ENCODE measurements at places on chromosomes 6 and 20. TPM values are rescaled to one million over a fixed set of nuclear protein-coding genes. Genes with fewer than 3 reads are reported as not detected.

GRCh38 chr6:1316489-1316971, 4.6 kb downstream of the FOXQ1 start:
- DNase-seq, result no peak
- peaks cover 57% of the 10 kb centered on the region for H3K27me3 ChIP-seq
- H3K36me3 ChIP-seq, result no peaks in the 10 kb centered on the region

DNA sequence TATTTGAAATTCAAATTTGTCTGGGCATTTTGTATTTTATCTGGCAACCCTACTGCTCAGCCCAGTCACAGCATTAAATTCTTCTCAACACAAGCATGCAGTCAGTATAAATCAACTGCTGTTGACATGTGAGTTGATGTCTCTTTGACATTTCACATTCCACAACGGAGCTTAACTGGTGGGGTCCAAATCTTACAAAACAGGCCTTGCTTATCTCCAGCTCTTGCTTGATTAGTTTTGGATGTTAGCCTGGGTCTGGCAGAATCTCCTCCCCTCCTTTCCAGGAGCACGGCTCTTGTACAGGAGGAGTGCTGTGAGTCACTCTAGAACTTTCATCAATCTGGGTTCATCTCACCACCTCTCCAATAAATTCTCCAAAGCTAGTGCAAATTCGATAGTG, 80.8 kb upstream of the PHACTR1 start:
- no peaks in the 10 kb centered on the region for H3K36me3 ChIP-seq
- no peak overlapping the region for H3K4me3 ChIP-seq
- H3K4me1 ChIP-seq, result no peaks in the 10 kb centered on the region
- no peaks in the 10 kb centered on the region for H3K27me3 ChIP-seq

- DNase-seq, result no peak
- no peak overlapping the region for H3K4me3 ChIP-seq
- no peaks in the 10 kb centered on the region for H3K36me3 ChIP-seq
- peaks cover 70% of the 10 kb centered on the region for H3K4me1 ChIP-seq
These were observed 3.1 kb downstream of the PXDC1 start for GRCh38 chr6:3748208-3749066.

GRCh38 chr6:147116056-147116455, 88.2 kb upstream of the STXBP5 start:
- no peak overlapping the region for H3K4me3 ChIP-seq
- no peaks in the 10 kb centered on the region for H3K36me3 ChIP-seq
- H3K4me1 ChIP-seq, result no peaks in the 10 kb centered on the region
- no peak overlapping the region for H3K27ac ChIP-seq
- H3K27me3 ChIP-seq, result no peaks in the 10 kb centered on the region

DNA sequence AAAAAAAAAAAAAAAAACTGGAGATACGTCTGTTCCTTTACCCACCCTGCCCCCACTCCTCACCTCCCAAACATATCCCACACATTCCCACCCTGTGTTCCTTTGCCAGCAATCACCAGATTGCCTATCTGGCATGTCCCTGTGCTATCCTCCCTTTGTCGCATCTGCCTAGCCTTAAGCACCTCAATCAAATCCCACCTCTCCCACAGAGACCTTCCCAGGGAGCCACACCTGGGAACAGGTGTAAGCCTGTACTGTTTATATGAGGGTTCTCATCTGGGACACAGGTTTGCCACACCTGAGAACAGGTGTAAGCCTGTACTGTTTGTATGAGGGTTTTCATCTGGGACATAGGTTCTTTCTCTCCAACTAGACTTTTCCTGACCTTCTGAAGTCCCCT, 16.7 kb downstream of the WFDC3 start:
- H3K4me3 ChIP-seq, result no peak overlapping the region
- DNase-seq, result no peak
- no peaks in the 10 kb centered on the region for H3K27me3 ChIP-seq

DNA sequence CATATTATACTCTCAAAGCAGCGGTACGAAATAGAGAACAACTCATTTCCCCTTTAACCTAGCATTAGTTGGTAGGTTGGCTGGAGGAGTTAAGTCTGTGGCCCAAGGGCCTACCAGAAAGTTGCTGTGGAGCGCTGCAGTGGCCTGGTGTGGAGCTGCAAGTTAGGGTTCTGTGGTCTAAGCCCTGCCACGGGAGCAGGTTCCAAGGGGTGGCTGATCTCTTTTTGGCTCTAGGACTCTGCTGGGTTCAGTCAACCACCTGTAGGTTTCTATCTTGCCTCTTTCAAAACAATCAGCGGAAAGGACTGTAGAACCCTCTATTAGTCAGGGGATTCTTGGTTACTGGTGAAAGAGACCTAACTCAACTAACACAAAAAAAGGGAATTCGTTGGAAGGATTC, 54.5 kb upstream of the TULP4 start:
- H3K36me3 ChIP-seq, result no peaks in the 10 kb centered on the region
- H3K4me1 ChIP-seq, result peaks cover 12% of the 10 kb centered on the region
- H3K27me3 ChIP-seq, result no peaks in the 10 kb centered on the region
- H3K27ac ChIP-seq, result no peak overlapping the region

DNA sequence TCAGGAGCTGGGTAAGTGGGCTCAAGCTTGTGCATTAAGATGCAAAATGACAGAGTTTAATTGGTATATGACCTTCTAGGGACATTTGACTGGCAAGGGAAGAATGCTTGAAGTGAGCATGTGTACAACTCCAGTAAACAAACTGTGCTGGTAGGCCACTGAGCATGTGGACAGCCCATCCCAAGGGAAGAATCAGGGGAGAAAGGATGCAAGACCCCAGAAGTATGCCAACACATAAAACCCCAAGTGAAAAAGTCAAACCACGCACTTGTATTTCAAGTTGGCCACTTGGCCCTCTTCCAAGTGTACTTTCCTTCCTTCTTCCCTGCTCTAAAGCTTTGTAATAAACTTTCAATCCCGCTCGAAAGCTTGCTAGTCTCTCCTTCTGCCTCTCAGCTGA, 10.4 kb upstream of the THBD start:
- no peak for DNase-seq
- H3K4me3 ChIP-seq, result no peak overlapping the region
- no peaks in the 10 kb centered on the region for H3K27me3 ChIP-seq
- no peak overlapping the region for H3K27ac ChIP-seq
- H3K36me3 ChIP-seq, result no peaks in the 10 kb centered on the region

- no peaks in the 10 kb centered on the region for H3K27me3 ChIP-seq
- DNase-seq, result no peak
- H3K4me1 ChIP-seq, result no peaks in the 10 kb centered on the region
- H3K4me3 ChIP-seq, result no peak overlapping the region
- H3K36me3 ChIP-seq, result no peaks in the 10 kb centered on the region
These were observed 12.0 kb downstream of the KCNK5 start for GRCh38 chr6:39217177-39217864.

DNA sequence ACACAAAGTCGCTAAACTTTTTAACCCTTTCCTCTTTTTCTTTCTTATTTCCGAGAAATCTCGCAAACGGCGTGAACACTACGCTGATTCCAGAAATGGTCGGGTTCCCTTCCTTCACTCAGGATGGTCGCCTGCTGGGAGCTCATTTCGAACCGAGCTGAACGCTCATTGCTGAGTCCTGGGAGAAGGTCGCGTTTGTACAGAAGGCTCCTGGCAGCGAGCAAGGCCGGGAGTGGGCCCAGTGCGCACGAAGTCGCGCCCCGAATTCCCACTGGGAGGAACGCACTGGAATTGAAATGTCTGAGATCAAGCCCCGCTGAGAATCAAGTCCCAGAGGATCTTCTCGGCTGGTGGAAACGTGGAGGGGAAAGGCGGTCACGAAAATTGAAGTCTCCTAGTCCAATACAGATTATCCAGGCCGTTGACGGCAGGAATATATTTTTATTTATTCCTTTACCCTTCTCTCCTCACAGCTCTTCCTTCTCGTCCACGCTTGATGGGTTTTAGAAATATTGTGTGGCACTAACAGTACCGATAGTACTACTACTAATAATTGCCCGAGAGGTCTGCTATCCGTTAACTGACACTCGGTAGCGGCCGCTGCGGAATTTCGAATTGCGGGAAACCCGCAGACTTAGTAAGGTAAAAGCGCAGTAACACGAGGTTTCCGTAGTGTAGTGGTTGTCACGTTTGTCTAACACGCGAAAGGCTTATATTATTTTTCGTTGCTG, 207.2 kb upstream of the ZNF184 start:
- H3K36me3 ChIP-seq, result no peaks in the 10 kb centered on the region
- DNase-seq, result no peak
- no peaks in the 10 kb centered on the region for H3K4me1 ChIP-seq
- no peak overlapping the region for H3K27ac ChIP-seq

- no peaks in the 10 kb centered on the region for H3K36me3 ChIP-seq
- DNase-seq, result no peak
- H3K4me3 ChIP-seq, result no peak overlapping the region
- no peaks in the 10 kb centered on the region for H3K27me3 ChIP-seq
- peaks cover 21% of the 10 kb centered on the region for H3K4me1 ChIP-seq
- H3K27ac ChIP-seq, result no peak overlapping the region
These were observed 86.4 kb upstream of the PRND start for GRCh38 chr20:4635342-4635741.

GRCh38 chr6:3850451-3851203, 1.5 kb downstream of the FAM50B start:
- H3K36me3 ChIP-seq, result no peaks in the 10 kb centered on the region
- peaks cover 16% of the 10 kb centered on the region for H3K4me1 ChIP-seq
- H3K4me3 ChIP-seq, result peak overlapping the region; percentile 64

- DNase-seq, result no peak
- no peak overlapping the region for H3K27ac ChIP-seq
- peaks cover 74% of the 10 kb centered on the region for H3K36me3 ChIP-seq
- no peak overlapping the region for H3K4me3 ChIP-seq
These were observed 18.6 kb upstream of the HELZ2 start for GRCh38 chr20:63592661-63593060.

- H3K27ac ChIP-seq, result peak overlapping the region; percentile 90
- peaks cover 15% of the 10 kb centered on the region for H3K27me3 ChIP-seq
- no peaks in the 10 kb centered on the region for H3K36me3 ChIP-seq
- peaks cover 17% of the 10 kb centered on the region for H3K4me1 ChIP-seq
These were observed 664 bp upstream of the ACTR5 start for GRCh38 chr20:38747495-38748096.

GRCh38 chr20:437787-438486, 24.4 kb downstream of the TBC1D20 start:
- H3K4me3 ChIP-seq, result no peak overlapping the region
- DNase-seq, result no peak
- H3K4me1 ChIP-seq, result peaks cover 11% of the 10 kb centered on the region
- H3K27me3 ChIP-seq, result no peaks in the 10 kb centered on the region
- H3K36me3 ChIP-seq, result peaks cover 6% of the 10 kb centered on the region

DNA sequence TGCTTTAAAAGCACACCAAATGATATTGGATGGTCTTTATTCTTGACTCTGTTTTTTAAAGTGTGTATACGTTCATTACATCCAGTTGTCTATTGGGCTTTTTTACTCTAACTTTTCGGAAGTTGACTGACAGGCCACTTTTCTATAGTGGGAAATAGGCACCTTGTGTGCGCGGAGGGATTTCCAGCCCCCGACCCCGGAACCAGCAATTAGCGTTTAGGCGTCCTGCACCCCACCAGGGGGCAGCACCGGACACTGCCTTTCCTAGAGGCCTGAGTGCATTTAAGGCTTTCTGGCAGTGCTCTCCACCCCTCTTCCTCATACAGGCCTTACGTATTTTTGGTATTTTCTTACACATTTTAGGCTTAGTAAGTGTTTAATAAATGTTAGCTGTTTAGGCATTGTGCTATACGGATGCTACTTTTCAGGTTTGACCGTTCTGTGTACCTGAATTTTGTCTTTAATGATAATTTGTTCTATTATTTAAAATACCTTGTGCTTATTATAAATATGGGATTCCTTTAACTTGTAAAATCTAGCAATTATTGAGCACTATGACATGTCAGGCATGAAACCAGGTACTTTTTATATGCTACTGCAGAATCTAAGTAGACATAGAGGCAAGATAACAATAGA, 231.8 kb downstream of the BCKDHB start:
- H3K27me3 ChIP-seq, result no peaks in the 10 kb centered on the region
- no peak overlapping the region for H3K27ac ChIP-seq
- no peaks in the 10 kb centered on the region for H3K4me1 ChIP-seq
- H3K36me3 ChIP-seq, result no peaks in the 10 kb centered on the region
- peak; percentile 54 for DNase-seq

DNA sequence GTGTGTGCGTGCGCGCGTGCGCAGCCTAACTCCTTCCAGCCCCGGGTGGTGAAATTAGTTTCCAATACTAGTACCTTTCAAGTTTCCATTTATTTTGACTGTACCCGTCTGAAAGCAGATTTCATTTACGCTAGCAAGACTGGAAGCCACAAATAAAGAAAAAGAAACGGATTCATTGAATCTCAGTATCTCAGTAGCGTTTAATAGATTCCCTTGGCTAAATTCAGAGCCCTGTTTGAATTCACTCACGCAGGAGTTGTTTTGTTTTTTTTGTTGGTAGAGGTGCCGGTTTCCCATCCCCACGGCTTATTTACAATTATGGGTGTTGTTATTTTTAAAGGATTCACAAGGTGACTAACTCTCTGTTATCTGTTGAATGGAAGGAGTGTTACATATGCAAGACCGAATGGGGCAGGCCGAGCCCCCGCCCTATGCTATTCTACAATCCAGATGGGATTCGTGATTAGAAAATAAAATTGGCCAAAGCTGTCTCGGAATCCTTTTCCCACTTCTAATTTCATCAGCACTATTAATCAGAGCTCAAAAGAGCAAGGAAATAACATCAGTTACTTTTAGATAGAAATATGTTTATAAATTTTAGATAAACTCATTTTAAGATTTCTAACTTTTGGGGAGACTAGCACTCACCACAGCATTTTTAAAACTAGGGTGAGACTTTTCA, 2.3 kb upstream of the INSM1 start:
- peaks cover 35% of the 10 kb centered on the region for H3K4me1 ChIP-seq
- no peak overlapping the region for H3K4me3 ChIP-seq
- H3K27ac ChIP-seq, result no peak overlapping the region
- H3K27me3 ChIP-seq, result peaks cover 82% of the 10 kb centered on the region

GRCh38 chr20:9375221-9375681, 139.1 kb upstream of the LAMP5 start:
- H3K4me1 ChIP-seq, result no peaks in the 10 kb centered on the region
- H3K27ac ChIP-seq, result no peak overlapping the region
- H3K27me3 ChIP-seq, result no peaks in the 10 kb centered on the region
- DNase-seq, result no peak
- peaks cover 20% of the 10 kb centered on the region for H3K36me3 ChIP-seq

- H3K27me3 ChIP-seq, result no peaks in the 10 kb centered on the region
- H3K36me3 ChIP-seq, result no peaks in the 10 kb centered on the region
- H3K27ac ChIP-seq, result peak overlapping the region; percentile 83
- DNase-seq, result peak; percentile 83
- no peak overlapping the region for H3K4me3 ChIP-seq
- peaks cover 91% of the 10 kb centered on the region for H3K4me1 ChIP-seq
These were observed 55.0 kb downstream of the KIF13A start for GRCh38 chr6:17932330-17932852.

- H3K27ac ChIP-seq, result no peak overlapping the region
- no peaks in the 10 kb centered on the region for H3K36me3 ChIP-seq
- H3K27me3 ChIP-seq, result peaks cover 59% of the 10 kb centered on the region
- peaks cover 10% of the 10 kb centered on the region for H3K4me1 ChIP-seq
These were observed 1.9 kb downstream of the HRH3 start for GRCh38 chr20:62217913-62218773.

- no peaks in the 10 kb centered on the region for H3K4me1 ChIP-seq
- no peaks in the 10 kb centered on the region for H3K27me3 ChIP-seq
- no peaks in the 10 kb centered on the region for H3K36me3 ChIP-seq
- H3K4me3 ChIP-seq, result no peak overlapping the region
These were observed 29.1 kb downstream of the SLC13A3 start for GRCh38 chr20:46622165-46622564.

- no peak overlapping the region for H3K4me3 ChIP-seq
- no peak for DNase-seq
- no peaks in the 10 kb centered on the region for H3K4me1 ChIP-seq
These were observed 411.8 kb downstream of the CDKAL1 start for GRCh38 chr6:20946022-20946421.

GRCh38 chr6:158014505-158015187, 33.0 kb downstream of the SYNJ2 start:
- H3K4me3 ChIP-seq, result no peak overlapping the region
- H3K27ac ChIP-seq, result no peak overlapping the region
- H3K27me3 ChIP-seq, result no peaks in the 10 kb centered on the region
- peaks cover 37% of the 10 kb centered on the region for H3K4me1 ChIP-seq
- H3K36me3 ChIP-seq, result no peaks in the 10 kb centered on the region

COX7A2 gene
- total RNA-seq, result 1,121 TPM

AIF1 gene
- 6.9 TPM for total RNA-seq

ADGB gene
- total RNA-seq, result not detected

RFX6 gene
- not detected for total RNA-seq
